ENCODE measurements at places on chromosomes 1 and 21.

GRCh38 chr1:18922319-18922726 is 20.0 kb upstream of the ALDH4A1 start:
- DNase-seq, result peak; percentile 95

GRCh38 chr21:20276954-20277353 is 721.3 kb upstream of the NCAM2 start:
- DNase-seq, result no peak

DNA sequence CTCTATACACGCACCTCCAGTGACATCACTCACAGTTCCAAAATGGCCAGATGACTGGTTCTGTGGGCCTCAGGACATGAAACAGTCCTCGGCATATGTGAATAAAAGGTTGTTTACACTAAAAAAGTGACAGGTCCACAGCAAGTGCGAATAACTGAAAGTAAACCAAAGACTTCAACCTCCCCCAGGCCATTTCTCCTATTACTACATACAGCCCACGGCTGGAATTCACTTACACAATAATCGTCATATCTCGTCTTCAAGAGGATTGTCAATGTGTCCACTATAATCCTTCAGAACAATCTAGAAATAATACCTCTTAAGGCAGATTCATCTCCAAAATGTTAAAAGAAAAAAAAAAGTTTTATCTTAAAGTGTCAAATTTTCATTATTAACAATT is 1.9 kb upstream of the PRDM15 start:
- DNase-seq, result no peak

GRCh38 chr1:47838562-47839432 is 158.4 kb downstream of the TRABD2B start:
- DNase-seq, result no peak

DNA sequence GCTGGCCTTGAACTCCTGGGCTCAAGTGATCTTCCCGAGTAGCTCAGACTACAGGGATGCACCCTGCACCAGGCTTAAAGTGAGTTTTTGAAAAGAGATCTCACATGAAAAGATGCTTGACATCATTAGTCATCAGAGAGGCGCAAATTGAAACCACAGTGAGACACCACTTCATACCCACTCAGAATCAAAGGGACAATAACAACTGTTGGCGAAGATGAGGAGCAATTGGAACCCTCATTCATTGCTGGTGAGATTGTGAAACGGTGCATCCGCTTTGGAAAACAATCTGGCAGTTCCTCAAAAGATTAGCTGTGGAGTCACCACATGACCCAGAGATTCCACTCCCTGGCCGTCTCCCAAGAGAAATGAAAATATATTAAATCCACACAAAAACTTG is 122.3 kb downstream of the PGBD5 start:
- DNase-seq, result no peak

DNA sequence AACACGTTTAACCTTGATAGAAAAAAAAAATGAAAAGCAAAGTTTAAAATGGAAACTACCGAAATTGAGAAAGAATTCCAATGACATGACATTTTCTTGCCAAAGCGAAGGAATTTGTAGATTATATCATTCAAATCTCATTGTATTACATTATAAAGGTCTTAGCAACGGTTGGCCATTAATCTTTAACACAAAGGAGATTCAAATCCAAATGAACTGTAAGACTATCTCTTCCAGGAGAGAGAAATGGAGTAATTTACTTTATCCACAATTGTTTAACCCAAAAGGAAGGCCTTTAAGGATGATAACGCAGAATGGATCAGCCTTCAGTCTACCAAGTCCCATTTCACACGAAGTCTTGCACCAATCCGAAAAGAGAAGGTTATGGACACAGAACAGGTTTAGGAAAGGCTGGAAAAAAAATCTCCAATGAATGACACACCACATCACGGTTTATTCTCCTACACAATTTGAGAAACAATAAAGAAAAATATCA is 1.5 kb downstream of the ENAH start:
- DNase-seq, result peak; percentile 76

- peak; percentile 9 for DNase-seq
Observed at GRCh38 chr21:27077501-27077900, 110.6 kb upstream of the ADAMTS5 start.

GRCh38 chr1:211326528-211327345 is at the start of gene TRAF5:
Gene TRAF5 (plus strand): TSS chr1:211326833. CDS start chr1:211353240, 26,407 bp downstream.
- DNase-seq, result peak; percentile 57

DNA sequence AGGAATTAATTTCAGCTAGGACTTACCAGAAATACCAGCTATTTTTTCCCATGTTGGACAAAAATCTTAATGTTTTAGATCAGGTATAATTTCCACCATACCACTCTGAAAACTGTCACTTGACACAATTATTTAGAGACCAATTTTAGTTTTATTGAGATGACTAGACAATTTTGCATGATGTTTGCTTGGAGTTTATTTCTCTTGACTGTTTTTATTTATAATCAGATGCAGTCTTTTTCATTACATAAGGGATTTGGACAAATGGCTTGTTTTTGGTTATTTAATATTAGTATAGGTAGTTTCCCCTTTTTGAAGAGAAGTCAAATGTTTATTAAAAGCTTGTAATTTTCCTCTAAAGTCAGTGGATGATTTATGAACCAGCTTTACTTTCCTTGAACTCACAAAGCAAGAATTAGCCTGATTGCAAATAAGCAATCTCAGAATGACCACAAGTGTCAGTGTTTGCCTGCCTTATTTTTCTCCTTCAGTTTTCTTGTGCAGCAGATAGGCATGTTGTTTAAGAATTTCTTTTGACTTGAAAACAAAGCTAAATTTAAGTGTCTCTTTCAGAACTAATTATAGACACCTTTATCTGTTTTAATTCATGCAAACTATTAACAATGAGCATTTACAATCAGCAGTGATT is 3.8 kb upstream of the B3GALT2 start:
- DNase-seq, result peak; percentile 57

- peak; percentile 49 for DNase-seq
Observed at GRCh38 chr1:221141096-221141495, 261.9 kb downstream of the HLX start.

GRCh38 chr21:33561373-33561772 is 18.5 kb downstream of the SON start:
- peak; percentile 32 for DNase-seq

DNA sequence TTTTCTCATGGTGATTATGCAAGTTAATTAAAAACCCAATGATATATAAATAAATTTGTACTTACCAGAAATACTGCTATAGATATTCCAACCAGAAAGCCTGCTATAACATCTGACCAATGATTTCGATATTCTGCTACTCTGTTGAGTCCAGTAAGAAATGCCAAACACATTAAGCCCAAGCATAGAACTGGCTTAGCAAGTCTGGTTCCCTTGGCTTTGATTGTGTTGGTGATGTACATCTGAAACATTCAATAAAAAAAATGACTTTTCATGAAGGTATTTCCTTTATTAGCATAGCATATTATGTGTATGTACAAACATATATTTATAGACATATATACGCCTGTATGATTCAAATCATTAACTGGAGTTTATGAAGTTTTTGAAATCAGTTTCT is 82.8 kb downstream of the PLPPR5 start:
- no peak for DNase-seq

DNA sequence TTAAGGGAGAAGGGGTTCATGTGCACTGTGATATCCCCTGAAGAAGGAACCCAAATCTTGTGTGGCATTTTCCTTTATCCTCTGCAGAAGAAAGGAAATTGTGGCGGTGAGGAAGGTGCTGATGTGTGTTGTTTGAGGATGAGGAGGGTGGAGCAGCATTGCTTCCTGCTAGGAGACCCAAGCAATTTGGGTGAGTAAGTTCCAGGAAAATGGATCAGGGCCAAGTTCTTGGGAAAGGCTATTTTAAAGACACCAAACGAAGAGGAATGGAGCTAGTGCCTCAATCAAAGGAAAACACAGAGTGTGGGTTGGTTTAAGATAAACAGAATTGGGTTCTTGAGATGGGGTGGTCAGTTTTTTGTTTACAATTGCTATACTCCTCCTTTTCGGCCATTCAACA is 86.7 kb upstream of the MARK1 start:
- no peak for DNase-seq

DNA sequence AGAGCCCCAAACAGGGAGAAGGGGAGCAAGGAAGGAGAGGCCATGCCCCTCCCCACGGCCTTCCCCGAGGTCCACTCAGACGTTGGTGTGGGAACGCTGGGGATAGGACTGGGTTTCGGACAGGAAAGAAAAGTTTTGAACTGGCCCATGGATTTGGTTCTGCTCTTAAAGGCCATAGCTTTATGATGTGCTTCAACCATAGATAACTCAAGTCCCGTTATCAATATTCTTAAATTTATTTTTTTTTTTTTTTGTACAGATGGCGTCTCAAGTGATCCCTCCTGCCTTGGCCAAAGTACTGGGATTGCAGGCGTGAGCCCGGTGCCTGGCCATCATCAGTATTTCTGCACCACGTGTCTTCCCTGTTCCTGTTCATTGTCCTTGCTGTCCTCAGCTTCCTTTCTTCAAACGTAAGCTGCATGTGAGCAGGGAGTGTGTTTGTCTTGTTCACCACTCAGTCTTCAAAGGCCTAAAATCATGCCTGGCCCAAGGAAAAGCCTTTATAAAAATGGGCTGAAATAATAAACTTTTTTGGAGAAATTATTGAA is 820 bp upstream of the KRTAP10-1 start:
- DNase-seq, result no peak

GRCh38 chr1:40668769-40669525 is 3.5 kb upstream of the RIMS3 start:
- peak; percentile 68 for DNase-seq

DNA sequence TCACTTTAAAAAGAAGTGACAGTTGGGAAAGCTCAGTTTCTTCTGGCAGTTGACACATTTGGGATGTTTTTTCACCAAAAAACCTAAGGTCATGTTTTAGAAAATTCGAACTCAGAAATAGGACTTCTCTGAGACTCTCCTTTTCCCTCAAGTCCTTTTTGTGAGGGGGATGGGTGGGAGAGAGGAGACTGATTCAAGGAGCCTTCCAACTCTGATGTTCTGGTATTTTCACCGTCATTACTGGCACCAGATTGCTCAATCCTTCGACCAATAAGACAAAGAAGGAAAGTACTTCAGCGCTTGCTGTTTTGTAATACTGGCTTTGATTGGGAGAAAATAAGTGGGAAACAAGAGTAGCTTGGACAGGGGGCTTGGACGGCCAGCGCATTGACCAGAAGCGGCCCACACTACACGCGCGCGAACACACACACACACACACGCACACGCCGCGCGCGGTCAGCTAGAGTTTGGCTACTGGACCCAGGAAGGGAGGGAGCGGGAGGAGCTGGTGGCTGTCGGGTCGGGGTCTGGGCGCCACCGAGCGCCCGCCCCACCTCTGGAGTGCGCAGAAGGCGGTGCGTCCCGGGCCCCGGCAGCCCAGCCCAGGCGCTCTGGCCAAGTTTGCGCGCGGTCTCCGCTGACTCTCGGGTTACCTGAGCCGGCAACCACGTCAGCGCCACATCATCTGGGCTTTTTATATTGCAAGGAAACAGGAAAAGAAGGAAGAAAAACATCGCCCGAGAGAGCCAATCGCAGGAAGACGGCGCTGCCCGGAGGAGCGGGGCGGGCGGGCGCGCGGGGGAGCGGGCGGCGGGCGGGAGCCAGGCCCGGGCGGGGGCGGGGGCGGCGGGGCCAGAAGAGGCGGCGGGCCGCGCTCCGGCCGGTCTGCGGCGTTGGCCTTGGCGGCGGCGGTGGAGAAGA is at the start of gene KCNK1:
Gene KCNK1 (plus strand): TSS at position 855 of the 921 bp plus-strand sequence. CDS start 66 bp downstream, at position 921.
- peak; percentile 40 for DNase-seq

Data from mesenchymal stem cell (in vitro differentiated cells and primary cell).